Right hindlimb (tissue), 1 donor: ENCODE measurements at places on chromosomes 6 and 20.

DNA sequence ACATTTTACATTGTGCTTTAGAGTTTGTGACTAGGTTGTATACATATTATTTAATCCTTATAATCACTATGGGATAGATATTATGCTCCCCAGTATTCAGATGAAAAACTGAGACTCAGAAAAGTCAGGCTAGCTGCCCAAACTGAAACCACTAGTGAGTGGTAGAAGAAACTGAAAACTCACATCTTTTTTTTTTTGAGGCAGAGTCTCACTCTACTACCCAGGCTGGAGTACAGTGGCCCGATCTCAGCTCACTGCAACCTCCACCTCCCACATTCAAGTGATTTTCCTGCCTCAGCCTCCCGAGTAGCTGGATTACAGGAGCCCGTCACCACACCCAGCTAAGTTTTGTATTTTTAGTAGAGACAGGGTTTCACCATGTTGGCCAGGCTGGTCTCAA is 22.2 kb downstream of the RNF24 start:
- DNase-seq = no peak

- no peak for DNase-seq
These were observed 11.8 kb upstream of the THBD start for GRCh38 chr20:23061262-23061661.

- DNase-seq = no peak
These were observed 20.4 kb downstream of the DSTN start for GRCh38 chr20:17590245-17590644.

GRCh38 chr6:17907406-17908229 is 79.8 kb downstream of the KIF13A start:
- DNase-seq = no peak

- peak; percentile 44 for DNase-seq
These were observed 420.9 kb upstream of the PLCB4 start for GRCh38 chr20:8647961-8648441.

DNA sequence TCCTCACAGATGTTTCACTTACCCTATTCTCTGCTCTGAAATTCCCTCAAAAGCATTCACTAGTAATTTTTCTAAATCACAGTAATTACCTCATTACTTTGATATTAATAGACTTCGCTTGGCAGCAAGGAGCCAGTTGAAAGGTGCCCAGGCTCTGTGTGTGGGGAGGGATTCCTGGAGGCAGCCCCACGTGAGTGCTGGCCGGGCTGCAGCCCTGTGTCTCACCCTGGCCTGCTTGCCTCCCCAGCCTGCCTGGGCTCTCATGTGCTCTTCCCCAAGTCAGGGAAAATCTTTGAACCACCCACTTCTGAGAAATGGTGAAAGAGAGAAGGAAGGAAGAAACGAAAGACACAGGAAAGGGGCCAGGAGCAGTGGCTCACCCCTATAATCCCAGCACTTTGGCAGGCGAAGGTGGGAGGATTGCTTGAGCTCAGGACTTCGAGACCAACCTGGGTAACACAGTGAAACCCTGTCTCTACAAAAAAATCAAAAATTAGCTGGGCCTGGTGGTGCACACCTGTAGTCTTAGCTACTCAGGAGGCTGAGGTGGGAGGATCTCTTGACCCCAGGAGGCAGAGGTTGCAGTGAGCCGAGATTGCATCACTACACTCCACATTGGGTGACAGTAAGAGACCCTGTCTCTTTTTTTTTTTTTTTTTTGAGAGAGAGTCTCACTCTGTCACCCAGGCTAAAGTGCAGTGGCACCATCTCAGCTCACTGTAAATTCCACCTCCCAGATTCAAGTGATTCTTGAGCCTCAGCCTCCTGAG is 20.0 kb upstream of the SNTA1 start:
- no peak for DNase-seq

GRCh38 chr6:56869346-56869745 is 85.6 kb upstream of the BEND6 start:
- DNase-seq = no peak

DNA sequence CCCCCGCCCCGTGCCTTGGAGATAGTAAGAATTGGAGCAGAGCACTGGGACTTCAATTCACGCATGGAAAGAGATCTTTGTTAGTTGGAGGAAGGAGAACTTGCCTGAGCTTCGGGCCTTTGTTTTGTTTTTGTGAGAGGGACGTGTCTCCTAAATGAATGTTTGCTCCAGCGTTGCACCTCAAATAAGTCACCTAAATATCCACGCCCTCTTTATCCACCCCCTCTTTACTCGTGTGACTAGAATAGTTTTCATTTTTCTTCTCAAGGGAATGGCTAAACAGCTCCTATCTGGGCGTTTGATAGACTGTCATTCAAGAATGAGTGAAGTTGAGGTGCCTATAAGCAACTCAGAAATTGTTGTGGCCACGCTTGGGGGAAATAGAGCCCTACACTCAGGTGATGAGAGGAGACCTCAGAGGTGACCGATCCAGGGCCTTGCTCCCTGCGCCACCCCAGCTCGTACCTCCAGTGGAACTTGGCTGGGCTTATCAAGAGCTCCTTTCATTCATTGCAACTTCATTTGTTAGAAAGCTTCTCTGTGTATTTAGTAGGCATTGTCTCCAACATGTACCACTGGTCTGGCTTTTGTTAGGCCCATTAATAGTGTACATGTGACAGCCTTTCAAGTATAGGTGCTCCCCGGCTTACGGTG is 861 bp downstream of the PCMTD2 start:
- no peak for DNase-seq

DNA sequence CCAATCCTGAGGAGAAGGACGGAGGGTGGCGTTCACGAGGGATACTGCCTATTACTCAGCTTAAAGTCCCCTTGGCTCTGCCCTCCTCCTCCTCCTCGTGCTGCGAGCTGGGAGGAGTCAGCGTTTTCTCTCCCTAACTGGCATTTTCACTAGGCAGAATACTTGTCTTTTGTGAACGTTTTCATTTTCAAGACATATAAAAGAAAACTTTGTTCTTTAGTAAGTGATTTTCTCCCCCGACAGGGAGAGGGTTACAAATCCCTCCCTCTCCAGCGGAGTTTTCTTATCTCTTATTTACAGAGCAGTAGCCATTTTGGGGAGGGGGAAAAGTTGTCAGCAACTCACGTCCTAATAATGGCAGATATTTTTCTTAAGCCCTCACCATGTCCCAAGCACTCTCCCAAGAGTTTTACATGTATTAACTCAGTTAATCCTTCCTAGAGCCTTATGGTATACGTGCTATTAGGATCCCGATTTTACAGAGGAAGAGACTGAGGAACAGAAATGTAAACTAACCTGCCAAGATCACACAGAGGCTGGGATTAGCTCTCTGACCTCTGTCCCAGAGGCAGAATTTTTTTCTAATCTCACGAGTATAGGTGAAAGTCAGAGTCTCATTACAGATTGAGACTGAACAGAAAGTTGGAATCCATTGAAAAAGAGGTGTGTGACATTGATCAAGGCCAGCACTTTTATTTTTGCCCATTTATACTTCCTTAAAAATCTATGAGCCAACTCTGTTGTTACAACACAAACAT is 30.0 kb upstream of the ZNF217 start:
- DNase-seq = peak; percentile 75

DNA sequence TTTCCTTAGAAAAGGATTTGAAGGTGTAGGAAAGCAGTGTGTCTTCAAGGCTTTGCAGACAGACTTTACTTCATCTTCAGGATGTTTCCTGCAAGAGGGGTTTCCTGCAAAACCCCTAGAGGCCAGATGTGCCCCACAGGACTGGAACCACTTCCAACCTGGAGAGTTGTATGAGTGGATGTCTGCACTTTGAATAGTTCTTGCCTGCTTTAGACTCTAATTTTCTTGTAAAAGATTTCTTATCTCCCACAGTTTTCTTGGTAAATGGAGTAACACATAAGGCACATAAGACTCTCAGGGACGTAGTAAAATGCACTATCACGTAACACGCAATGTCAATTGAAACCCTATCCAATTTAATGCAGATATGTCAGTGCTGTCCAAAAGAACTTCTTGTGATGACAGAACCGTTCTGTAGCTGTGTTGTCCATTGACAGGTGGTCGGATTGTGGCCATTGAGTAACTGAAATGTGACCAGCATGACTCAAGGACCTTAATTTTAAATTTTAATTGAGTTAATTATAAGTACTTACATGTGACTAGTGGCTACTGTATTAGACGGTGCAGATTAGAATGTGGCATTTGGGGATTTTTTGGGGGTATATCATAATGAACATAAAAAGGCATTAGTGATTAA is 118.7 kb downstream of the JARID2 start:
- no peak for DNase-seq

DNA sequence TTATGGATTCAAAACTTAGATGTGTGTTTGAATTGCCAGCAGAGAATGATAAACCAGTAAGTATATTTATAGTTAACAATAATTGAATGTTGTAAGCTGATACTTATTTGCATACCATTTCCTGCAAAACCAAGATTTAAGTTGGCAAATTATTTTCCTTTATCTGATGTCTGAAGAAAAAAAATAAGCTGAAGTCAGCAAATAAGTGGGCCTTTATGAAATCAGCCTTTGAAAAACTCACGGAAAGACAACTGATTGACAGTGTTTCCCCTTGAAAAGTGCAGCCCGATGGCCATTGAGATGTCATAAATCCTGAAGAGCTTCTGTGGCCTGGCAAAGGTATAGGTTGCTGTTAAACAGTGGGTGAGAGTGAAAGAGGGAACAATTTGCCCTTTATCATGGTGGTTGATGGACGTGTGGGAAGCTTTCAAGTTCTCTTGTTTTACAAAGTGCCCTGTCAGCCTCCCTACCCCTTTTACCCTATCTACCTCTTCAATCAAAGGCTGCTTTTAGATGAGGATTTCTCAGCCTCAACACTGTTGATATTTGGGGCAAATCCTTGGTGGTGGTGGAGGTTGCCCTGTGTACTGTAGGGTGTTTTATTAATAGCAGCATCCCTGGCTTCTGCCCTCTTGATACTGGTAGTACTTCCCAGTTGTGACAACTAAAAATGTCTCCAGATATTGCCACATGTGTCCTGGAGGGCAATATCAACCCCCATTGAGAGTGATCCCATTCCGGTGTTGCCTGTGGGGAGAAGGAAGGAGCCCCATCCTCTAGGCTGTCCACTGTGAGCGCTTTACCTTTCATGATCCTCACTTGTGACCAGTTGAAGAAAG is 50.2 kb downstream of the VAPB start:
- no peak for DNase-seq

- no peak for DNase-seq
These were observed 27.1 kb downstream of the PRR18 start for GRCh38 chr6:166281104-166281503.

DNA sequence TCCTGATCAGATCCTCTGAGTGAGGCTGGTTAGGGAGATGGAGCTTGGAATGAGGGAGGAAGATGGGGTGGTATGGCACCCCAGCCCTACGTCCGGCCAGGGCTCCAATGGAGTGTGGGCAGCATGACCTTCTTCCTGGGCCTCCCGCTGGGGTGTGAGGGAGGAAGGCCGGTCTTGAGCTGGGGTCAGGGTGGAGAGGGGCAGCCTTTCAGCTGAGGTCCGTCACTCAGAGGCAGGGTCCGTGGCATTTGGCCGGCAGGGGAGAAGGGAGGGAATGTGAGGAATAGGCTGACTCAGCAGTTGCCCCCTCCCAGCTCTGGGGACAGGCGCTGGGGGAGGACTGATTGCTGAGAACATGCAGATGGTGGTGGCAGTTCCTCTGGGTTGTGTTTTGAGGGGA is 25.5 kb upstream of the VEGFA start:
- DNase-seq = no peak

- no peak for DNase-seq
These were observed 155.4 kb upstream of the MARCKS start for GRCh38 chr6:113701552-113702254.

GRCh38 chr6:116564311-116564710 is 7.0 kb upstream of the RWDD1 start:
- no peak for DNase-seq

DNA sequence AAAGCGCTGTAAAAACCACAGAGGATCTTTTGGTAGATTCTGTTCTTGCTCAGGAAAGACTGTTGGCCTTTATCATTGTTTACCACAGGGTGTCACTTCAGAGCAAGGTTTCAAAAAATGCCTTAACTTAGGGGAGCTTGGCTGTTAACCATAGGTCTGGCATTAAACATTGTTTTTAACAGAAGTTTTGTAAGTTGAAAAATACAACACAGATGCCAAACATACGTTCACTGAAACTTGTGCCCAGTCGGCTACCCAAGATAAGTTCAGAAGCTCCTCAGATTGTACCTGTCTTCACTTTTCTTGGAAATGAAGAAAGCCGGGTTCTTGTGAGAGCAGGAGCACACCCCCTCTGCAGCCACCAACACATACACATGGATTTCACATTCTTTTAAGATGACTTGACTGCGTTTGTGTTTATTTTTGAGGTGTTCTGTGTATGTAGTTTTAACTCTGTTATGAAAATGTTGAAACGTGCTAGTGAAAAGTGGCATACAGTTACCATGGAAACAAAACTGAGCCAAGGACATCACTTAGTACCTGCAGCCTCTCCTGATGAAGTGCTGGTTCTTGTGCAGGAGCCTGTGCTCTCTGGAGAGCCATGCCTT is 64.9 kb downstream of the SYCP2L start:
- no peak for DNase-seq

GRCh38 chr6:148959008-148959407 is 212.2 kb downstream of the UST start:
- DNase-seq = no peak

GRCh38 chr6:74057326-74057725 is 361.3 kb downstream of the CD109 start:
- DNase-seq = no peak

DNA sequence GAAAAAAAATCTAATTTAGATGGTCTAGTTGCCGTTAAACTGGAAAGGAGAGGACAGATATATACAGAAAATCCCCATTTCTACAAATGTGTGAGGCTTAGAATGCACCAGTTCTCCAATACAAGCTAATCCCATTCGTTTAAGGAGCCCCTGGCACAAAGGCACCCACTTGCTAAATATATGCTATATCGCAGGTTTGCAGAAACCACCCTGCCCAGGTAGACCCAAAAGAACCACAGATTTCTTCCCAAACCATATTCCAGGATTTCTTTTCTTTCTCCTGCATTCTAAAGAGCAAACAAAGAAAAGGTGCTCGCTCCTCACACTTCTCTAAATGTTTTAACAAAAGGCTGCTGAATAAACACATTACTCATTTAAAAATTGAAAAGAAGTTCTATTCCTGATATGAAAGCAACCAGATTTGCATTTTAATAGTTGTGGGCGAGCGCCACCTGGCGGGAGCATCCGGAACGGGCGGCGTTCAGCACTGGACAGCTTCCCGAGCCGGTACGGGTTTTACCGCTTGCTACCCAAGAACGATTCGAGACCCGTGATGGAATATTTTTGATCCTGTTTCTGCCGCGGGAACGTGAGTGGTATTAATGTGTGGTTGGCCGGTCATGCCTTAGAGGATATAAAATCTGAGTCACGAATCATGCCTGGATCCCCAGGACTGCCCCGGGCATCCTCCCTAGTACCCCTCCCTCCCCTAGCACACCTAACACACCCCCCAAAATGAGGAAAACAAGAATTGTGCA is 2.1 kb downstream of the PTPRT start:
- DNase-seq = peak; percentile 88

GRCh38 chr6:7165002-7165889 is 57.5 kb downstream of the RREB1 start:
- DNase-seq = no peak

DNA sequence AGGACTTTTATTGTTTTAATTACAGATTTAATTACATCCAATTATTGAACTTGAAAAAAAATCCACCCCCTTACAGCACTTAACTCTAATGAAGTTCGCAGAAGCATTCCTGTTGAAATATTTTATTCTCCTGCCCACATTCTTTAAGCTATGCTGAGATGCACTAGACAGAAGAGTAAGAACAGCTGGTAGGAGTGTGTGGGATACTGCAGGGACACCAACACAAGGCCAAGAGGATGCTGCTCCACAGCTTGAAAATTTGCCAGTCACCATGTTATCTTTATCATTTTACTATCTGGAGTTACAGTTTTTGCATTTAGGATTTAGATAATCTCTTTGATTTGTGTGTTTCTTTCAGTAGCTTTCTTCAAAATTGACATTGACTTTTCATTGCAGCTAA is 180.7 kb downstream of the EPHA7 start:
- DNase-seq = no peak
